ENCODE measurements at places on chromosomes 6 and 20. TPM values are rescaled to one million over a fixed set of nuclear protein-coding genes. Genes with fewer than 3 reads are reported as not detected.
A peak's percentile ranks its signal among the peaks of the same experiment; 100 is the strongest.

The OXT gene
- total RNA-seq = not detected

The FRK gene
- total RNA-seq = 0.02 TPM

The FAM162B gene
- total RNA-seq = not detected

GRCh38 chr6:25377664-25378063 lies 98.5 kb downstream of the CARMIL1 start:
- no peak overlapping the region for H3K4me3 ChIP-seq
- no peak for DNase-seq
- no peaks in the 10 kb centered on the region for H3K27me3 ChIP-seq
- no peak overlapping the region for H3K27ac ChIP-seq
- peaks cover 5% of the 10 kb centered on the region for H3K36me3 ChIP-seq

- peak overlapping the region; percentile 70 for H3K4me3 ChIP-seq
- H3K27me3 ChIP-seq = peaks cover 18% of the 10 kb centered on the region
- no peaks in the 10 kb centered on the region for H3K36me3 ChIP-seq
- peak overlapping the region; percentile 85 for H3K27ac ChIP-seq
Observed at GRCh38 chr6:26342106-26343004, 22.6 kb upstream of the BTN3A2 start.
